ENCODE measurements at places on chromosomes 1 and 21. TPM values are rescaled to one million over a fixed set of nuclear protein-coding genes. Genes with fewer than 3 reads are reported as not detected.

HHIPL2 gene
- under 0.01 TPM for total RNA-seq

KRTAP12-2 gene
- not detected for total RNA-seq

SLC25A34 gene
- total RNA-seq = 2.9 TPM

KLHL17 gene
- total RNA-seq = 8.3 TPM

CTNNBIP1 gene
- 11.7 TPM for total RNA-seq

MFAP2 gene
- total RNA-seq = 28.0 TPM

AMPD1 gene
- not detected for total RNA-seq

KRTAP7-1 gene
- not detected for total RNA-seq

SLAMF1 gene
- total RNA-seq = not detected

RXRG gene
- total RNA-seq = 14.3 TPM

CAMK2N1 gene
- 1.8 TPM for total RNA-seq

NBPF10 gene
- 0.67 TPM for total RNA-seq

CYP4X1 gene
- total RNA-seq = 0.31 TPM

KPNA6 gene
- total RNA-seq = 66.5 TPM

SPRR3 gene
- not detected for total RNA-seq

Measured in melanocyte of skin (primary cell).